Esophagus muscularis mucosa (tissue), 4 donors: ENCODE measurements at places on chromosomes 4 and X.

DNA sequence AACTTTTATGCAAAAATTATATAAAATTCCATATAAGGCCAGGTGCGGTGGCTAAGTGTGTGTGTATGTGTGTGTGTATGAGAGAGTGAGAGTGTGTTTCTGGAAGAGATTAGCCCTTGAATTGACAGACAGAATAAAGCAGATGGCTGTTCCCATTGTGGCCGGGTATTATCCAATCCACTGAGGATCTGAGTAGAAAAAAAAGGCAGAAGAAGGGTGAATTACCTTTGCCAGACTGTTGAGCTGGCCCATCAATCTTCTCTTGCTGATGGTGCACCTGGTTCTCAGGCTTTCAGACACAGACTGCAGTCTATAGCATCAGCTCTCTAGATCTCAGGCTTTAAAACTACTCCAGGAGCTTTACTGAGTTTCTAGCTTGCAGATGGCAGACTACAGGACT, 92.2 kb upstream of the SLIT2 start:
- no peak for DNase-seq
- H3K4me1 ChIP-seq, result no peaks in the 10 kb centered on the region
- no peak overlapping the region for H3K27ac ChIP-seq
- H3K27me3 ChIP-seq, result no peaks in the 10 kb centered on the region
- no peaks in the 10 kb centered on the region for H3K36me3 ChIP-seq

GRCh38 chr4:48184882-48185281, 50.8 kb upstream of the TXK start:
- H3K36me3 ChIP-seq, result no peaks in the 10 kb centered on the region
- H3K27me3 ChIP-seq, result no peaks in the 10 kb centered on the region
- H3K27ac ChIP-seq, result no peak overlapping the region

DNA sequence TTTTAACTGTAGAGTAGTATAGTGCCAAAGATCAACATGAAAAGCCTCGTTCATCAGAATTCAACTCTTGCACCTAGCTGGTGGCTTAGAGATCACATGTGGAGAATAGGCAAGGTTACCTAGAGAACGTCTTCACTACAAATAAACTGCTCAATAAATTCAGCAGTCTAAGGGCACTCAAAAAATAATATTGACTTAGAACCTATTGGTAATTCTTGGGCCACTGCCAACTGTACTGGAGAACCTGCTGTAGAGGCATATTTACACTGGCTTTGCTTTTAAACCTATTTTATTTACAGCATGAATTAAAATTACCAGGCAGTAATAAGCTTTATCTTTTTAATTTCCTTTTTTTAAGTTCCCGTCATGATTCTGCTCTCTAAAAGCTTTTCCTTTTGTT, 343.7 kb downstream of the PDHA2 start:
- H3K4me1 ChIP-seq, result no peaks in the 10 kb centered on the region
- no peaks in the 10 kb centered on the region for H3K27me3 ChIP-seq
- no peak overlapping the region for H3K27ac ChIP-seq
- no peak overlapping the region for H3K4me3 ChIP-seq
- DNase-seq, result no peak

- peaks cover 10% of the 10 kb centered on the region for H3K4me1 ChIP-seq
- H3K36me3 ChIP-seq, result no peaks in the 10 kb centered on the region
- no peak for DNase-seq
- no peak overlapping the region for H3K4me3 ChIP-seq
- H3K27ac ChIP-seq, result no peak overlapping the region
Measured at GRCh38 chr4:56297776-56298175, 89.5 kb downstream of the AASDH start.

DNA sequence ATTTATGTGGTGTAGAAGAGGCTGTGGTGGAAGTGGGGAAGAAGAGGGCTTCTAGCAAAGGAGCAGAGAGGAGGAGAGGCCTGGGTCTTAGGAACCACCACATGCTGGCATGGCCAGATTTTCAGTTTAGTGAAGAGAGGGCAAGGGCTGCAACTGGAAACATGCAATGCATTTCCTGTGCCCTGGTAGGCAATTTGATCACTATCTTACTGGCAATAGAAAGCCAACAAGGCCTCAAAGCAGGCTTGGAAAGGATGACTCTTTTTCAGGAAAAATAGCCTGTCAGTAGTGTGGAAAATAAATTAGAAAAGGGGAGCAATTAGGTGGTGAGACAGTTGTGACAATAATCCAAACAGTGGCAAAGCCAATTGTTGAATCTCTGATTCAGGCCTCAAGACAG, 501.9 kb upstream of the ZFP42 start:
- H3K36me3 ChIP-seq, result no peaks in the 10 kb centered on the region
- H3K27me3 ChIP-seq, result no peaks in the 10 kb centered on the region
- no peak for DNase-seq
- H3K27ac ChIP-seq, result no peak overlapping the region

GRCh38 chr4:40682290-40683101, 52.8 kb upstream of the RBM47 start:
- no peak overlapping the region for H3K4me3 ChIP-seq
- H3K4me1 ChIP-seq, result no peaks in the 10 kb centered on the region
- H3K36me3 ChIP-seq, result no peaks in the 10 kb centered on the region
